Fibroblast of skin of right quadriceps (primary cell): ENCODE measurements at places on chromosomes 2 and 18.

GRCh38 chr2:237972211-237972610 is 5.4 kb downstream of the UBE2F start:
- DNase-seq: no peak

DNA sequence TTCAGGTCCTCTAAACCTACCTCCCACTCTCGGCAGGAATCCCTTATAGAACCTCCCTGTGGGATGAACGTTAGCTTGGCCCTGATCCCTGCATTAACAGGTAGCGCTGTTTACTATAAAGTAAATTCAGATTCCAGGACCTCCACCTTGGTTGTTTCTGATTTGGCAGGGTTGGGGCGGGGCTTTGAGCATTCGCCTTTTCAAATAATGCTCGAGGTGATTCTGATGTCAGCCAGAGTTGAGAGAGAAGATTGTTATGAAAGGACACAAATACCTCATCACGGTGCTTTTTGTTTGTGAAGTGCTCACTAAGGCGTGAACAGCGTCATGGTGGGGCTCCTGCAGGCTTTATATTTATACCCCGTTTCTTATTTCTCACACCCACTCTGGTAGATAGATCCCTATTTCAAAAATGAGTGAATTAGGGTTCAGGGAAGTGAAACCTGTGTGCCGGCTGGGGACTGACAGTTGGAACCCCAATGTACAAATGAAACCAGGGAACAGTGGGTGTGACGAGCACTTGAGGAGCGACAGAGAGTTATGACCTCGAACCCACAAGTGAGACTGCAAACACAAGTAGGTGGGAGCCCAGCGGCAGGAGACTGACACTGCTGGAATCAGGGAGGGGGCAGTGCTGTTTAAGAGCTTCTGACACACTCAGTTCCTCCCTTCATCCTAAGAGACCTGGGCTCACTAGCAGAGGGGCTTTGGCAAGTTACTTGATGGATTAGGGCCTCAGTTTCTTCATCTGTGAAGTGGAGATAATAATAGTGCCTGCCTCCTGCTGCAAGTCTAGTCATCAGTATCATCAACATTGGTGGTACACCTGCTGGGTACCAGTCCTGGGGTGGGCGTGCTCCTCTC is 14.2 kb upstream of the CXCR4 start:
- DNase-seq: no peak

DNA sequence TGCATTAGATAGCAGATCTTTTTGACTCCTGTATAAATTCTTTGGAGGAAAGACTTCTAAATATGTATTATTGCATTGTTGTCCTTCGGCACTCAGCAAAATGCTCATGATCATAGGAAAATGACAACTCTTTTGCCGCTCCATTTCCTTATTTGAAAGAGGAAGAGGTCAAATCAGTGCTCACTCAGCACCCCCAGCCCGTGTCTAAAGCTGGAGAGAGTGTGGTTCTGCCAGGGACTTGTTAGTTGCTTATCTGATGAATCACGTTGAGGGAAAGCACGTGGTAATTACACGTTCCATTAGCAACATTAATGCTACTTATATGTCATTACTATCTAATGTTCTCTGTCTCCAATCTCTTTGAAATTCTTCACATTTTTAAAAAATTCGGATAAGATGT is 46.0 kb upstream of the MBP start:
- no peak for DNase-seq

DNA sequence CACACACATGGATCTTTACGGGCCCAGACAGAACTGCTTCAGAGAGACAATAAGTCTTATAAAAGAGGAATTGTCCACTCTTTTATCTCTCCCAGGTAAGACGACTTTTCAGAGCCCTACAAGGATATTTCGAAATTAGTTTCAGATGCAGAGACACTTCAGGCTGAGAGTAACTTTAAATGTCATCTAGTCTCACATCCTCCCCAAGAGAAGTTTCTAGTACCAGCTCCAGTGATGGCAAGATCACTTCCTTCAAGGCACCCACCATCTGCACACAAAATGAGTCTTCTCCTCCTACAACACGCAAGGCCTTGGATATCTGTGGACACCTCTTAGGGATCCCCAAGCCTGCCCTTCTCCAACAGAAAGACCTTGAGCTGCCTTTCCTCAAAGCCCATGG is 39.0 kb upstream of the KLHL29 start:
- no peak for DNase-seq

GRCh38 chr2:232265329-232265728 is 113.2 kb upstream of the ALPP start:
- DNase-seq: no peak

- DNase-seq: no peak
Measured at GRCh38 chr18:57585855-57586250, 649 bp downstream of the FECH start.

DNA sequence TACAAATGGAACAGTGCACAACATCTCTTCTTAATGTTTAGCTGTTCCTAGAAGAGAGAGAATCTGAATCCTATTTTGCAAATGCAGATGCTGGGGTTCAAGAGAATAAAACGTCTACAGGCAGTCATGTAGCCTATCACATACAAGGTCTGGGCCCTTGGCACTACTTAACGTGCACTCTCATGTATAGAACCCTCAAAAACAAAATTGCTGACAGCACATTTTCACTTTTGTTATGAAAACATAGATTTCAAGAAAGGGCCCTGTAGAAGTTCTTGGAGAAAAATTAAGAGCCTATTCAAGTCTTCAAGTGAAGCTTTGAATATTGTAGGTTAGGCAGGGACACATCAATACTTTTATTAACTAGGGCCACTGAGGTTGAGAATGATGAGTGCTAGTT is 504.3 kb upstream of the FAM98A start:
- no peak for DNase-seq

DNA sequence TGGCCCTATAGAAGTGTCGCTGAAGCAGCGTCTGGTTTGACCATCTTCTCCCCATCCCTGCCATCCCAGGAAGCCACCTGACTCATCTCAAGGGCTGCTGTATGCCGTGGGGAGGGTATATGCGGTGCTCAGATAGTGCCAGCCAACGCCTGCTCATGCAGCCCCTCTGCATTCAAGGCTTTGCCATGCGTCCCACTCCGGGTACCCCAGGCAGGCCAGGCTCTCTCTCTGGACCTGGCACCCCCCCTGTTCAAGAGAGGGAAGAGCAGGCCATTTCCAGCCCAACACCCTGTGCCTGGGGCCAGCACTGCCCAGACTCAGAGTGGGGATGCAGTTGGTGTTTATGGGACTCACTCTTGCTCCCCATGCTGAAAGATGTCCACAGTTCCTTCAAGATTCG is 130.0 kb downstream of the GLI2 start:
- DNase-seq: no peak

- peak; percentile 78 for DNase-seq
Measured at GRCh38 chr18:59358414-59358711, 702 bp downstream of the LMAN1 start.

GRCh38 chr2:180985771-180986395 is 5.5 kb downstream of the UBE2E3 start:
- no peak for DNase-seq

GRCh38 chr2:105784589-105784988 is 39.9 kb downstream of the NCK2 start:
- no peak for DNase-seq

GRCh38 chr2:161969159-161969558 is 104.9 kb downstream of the DPP4 start:
- no peak for DNase-seq

DNA sequence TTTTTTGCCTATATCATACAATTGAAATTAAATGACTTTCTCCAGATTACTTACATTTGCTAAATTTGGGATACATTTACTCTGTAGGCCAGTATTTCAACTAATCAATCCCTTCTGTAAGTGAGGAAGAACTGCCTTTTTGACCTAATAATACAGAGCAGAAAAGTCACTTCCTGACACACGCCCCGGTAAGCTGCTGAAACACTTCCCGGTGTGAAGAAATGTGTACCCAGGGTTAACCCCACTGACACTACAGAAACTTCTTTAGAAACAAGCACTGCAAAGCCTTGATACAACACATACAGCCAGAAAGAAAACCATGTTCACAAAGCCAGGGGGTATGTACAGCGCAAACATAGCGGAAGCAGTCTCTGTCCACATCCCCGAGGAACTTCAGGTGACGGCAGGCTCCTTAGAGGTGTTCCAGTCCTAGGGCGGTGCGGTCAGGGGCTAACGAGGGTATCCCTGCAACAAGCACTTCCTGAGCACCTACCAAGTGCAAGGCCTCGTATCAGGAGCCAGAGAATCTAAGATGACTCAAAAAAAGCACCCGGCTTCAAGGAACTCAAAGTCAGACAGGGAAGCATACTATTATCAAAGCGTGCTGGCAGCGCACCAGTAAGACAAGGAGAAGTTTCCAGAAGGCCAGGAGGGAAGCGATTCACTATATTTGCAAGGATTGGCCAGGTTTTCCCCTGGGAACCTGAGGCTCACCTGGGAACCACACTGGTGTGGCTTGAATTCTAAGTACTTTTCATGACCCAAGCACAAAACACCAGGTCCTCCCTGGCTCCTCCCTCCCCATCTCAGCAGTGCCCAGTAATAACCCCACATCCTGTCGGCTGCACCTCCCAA is 46.6 kb downstream of the ZNF516 start:
- DNase-seq: no peak

- peak; percentile 8 for DNase-seq
Measured at GRCh38 chr2:210593166-210593565, 36.8 kb downstream of the CPS1 start.

DNA sequence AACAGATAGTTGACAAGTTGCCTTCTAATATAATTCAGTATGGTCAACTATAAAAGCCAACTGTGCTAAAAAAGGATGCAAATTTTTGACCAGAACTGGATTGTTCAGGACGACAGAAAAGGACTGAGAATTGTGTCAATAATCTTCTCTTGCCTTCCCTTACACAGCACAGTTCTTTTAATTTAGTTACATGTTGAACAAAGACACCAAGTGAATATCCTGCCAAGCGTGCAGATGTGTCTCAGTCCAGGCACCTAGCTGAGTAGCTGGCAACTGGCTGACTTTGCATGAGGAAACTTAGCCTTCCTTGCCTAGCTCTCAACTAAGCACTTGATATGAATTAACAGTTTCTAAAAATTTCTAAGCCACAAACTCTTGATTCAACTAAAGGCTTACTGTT is 801.4 kb downstream of the BCL11A start:
- no peak for DNase-seq

DNA sequence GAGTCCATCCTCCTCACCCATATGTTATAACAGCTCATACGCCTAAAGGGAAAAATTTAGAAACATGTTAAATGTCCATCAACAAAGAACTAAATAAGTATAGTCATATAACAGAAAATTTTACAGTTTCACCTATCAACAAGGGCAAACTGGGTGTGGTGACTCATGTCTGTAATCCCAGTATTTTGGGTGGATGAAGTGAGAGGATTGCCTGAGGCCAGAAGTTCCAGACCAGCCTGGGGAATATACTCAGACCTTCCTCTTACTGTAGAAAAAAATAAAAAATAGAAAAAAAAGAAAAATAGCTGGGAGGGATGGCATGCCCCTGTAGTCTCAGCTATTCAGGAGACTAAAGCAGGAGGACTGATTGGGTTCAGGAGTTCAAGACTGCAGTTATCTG is 48.3 kb upstream of the GULP1 start:
- DNase-seq: no peak

DNA sequence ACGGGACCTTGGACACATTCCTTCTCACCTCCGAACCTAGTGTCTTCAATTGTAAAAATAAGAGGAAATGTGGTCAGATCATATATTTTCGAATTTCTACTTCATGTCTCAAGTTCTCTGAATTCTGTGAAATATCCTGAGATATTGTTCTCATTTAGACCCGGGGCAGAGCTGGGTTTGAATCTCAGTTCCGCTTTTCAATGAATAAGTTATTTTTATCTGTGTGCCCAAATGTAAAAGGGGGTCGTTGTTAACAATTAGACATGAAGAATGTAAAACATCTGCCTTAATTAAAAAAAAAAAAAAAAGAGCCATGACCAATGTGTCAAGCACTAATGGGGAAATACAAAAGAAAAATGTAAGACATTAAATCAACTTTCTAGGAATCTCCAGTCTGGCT is 48.9 kb upstream of the BCL11A start:
- DNase-seq: no peak
